NCI-H187 (cell line): ENCODE measurements at places on chromosomes 2 and 18.
A peak's percentile ranks its signal among the peaks of the same experiment; 100 is the strongest.

GRCh38 chr2:3500326-3500899, 18.9 kb downstream of the ADI1 start:
- no peak for DNase-seq

DNA sequence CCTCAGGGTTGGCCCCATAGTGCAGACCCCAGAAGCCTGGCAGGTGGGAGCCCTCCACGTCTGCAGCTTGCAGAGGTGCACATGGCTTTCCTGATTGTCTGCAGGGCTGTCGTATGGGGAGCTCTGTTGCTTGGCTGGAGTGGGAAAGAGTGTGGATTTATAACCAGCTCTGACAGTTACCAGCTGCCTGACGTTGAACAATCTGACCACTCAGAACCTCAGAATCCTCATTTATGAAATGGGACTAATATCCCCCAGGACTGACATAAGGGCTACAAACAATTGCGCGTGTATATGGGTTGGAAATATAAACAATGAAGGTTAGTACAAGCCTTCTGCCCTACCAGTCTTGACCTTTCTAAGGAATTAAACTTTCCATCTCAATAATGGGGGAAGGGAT, 13.9 kb upstream of the PXDN start:
- DNase-seq, result no peak

DNA sequence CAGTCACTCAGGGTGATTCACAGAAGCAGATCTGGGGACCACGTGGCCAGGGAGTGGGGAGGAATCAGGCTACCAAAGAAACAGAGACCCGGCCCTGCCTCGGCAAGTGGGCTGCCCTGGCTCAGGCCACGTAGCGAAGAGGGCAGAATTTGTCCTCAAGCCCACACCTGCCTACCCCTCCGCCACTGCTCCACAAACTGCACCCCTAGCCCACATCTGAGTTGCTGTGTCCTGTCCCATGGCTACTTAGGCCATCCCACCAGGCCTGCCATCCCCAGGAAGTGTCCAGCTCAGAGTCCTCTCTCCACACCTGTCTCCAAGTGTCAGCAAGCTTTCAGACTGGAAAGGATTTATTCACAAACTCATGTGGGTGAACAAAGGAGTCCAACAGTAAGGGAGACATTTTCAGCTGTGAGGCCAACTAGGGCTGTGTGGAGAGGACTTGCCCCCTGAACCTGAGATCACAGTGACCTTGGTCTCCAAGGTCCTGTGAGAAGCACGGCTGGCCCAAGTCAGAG, 31.7 kb upstream of the ASPRV1 start:
- no peak for DNase-seq

GRCh38 chr2:719734-720133, 42.5 kb upstream of the TMEM18 start:
- no peak for DNase-seq

- DNase-seq, result no peak
Measured at GRCh38 chr2:176924909-176925534, 287.6 kb upstream of the HNRNPA3 start.

- DNase-seq, result no peak
Measured at GRCh38 chr2:11621410-11621809, 48.6 kb downstream of the NTSR2 start.

DNA sequence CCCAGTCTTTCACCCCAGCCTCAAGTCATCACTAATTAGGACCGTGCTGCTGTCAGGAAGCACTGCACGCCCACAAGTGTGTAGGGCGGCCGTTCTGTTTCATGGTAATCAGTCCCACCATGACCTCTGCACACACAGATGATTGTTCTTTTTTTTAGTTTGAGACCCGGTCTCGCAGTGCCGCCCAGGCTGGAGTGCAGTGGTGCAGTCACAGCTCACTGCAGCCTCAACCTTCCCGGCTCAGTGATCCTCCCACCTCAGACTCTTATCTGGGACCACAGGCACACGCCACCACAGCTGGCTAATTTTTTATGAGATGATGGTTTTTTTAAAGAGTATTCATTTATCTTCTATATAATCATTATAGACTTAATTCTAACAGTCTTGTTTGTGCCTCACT, 1.8 kb upstream of the IAH1 start:
- no peak for DNase-seq

GRCh38 chr2:73611867-73612266, 30.4 kb downstream of the NAT8 start:
- no peak for DNase-seq

GRCh38 chr2:28591711-28592335, 96.0 kb downstream of the PLB1 start:
- no peak for DNase-seq

DNA sequence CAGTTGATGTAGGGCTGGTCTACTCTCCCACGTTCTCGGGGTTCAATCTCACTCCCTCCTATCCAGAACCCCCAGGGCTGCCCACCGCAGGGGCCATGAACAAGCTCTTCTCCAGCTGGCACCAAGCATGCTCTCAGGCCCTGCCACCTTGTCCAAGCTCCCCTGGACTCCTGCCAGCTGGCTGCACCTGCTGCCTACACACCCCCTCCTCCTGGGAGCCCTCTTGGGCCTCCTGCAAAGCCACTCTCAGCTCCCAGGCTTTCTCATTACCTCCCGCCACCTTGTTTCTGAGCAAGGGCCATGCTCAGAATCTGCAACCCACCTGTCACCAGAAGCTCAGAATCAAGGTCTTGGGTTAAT, 56.0 kb downstream of the HDAC4 start:
- no peak for DNase-seq

DNA sequence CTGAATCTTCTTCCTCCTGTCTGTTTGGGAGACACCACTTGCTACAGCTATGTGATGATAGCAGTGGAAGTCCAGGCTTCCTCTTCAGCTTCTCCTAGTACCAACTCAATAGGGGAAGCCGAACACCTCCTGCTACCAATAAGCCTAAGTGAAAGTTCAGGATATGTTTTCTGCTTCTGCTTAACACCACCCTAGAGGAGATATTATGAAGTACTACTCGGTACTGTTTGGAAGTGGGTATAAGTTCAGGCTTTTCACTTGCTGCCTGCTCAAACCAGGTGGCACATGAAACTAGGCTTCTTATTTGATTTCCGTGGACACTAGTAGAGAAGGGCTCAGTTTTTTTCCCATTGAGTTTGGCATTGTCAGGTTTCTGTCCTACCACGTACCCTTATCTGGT, 99.8 kb downstream of the PTPN4 start:
- DNase-seq, result no peak

GRCh38 chr18:23301972-23302371, 151.1 kb upstream of the RIOK3 start:
- DNase-seq, result peak; percentile 53

DNA sequence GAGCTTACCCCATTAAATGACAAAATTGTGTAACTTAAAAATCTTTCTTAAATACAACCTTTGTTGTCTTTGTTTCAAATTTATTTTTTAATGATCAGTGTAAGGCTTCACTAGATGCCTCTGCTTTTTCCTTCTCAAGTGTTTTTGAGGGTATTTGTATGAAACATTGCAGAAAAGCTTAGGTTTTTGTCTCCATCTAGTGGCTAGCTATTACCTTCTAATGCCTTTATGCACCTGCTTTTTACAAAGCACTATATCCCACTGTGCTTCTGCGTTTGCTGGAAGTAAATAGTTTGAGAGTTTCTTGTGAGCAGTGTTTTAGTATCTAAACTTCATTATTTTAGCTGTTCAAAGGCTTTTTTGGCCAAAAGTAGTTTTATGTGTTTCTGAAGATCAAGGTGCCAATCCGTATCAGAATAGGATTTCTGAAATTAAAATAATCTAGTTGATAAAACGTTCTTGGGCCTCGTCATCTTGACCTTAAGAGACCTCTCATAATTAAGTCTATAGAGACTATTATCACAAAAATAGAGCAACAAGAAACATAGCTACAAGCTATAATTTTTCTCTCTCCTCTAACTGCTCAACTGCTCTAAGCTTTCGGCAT, 47.0 kb downstream of the IWS1 start:
- DNase-seq, result no peak

DNA sequence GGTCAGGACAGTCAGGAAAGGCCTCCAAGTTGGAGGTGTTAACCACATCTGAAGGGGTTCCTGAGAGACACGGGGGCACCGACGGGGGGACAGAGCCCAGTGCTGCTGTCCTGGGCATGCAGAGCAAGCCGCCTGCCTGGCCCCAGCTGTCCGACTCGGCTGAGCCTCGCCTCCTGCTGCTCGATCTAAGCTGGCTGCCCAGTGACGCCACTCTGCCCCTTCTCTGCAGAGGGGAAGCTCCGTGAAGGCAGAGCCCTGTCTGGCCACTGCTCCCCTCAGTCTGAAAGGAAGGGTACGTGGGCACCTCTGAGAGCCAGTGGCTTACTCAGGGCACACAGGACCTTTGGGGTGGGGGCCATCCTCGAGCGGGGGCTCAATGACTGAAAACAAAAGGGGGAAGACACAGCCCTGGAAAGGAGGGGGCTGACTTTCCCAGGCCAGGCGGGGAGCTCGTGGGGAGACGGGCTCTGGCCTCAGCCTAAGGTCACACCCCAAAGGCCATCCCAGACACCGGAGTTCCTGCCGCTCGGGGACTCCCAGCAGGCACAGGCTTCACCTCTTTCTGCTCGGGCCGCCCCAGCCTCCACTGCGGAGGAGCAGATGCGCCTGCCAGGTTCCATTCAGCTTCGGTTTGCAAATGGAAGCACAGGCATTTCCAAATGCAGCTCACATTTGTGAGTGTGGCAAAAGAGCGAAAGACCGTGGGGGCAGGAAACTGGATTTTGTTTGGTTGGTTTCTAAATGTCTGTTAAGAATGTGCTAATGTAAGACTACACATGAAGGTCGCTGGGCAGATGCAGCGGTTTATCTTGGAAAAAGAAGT, 136.9 kb downstream of the HDAC4 start:
- DNase-seq, result no peak

DNA sequence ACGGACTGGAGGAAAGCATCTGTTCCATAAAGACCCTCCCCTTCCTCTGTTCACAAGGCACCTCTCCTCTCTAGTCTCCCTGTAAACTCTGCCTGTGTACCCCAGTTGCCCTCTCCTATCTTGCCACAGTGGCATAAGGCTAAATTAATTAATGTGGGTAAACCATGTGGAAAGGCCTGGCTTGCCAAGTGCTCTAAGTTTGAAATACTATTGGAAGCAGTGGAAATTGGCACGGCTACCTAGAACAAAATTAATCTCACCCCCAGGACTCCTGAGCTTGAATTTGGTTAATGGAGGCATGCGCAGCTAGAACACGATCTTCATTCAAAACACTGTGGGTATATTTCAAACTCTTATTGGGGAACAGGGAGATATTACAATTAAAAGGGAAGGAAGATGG, 19.2 kb upstream of the SLC14A2 start:
- no peak for DNase-seq

DNA sequence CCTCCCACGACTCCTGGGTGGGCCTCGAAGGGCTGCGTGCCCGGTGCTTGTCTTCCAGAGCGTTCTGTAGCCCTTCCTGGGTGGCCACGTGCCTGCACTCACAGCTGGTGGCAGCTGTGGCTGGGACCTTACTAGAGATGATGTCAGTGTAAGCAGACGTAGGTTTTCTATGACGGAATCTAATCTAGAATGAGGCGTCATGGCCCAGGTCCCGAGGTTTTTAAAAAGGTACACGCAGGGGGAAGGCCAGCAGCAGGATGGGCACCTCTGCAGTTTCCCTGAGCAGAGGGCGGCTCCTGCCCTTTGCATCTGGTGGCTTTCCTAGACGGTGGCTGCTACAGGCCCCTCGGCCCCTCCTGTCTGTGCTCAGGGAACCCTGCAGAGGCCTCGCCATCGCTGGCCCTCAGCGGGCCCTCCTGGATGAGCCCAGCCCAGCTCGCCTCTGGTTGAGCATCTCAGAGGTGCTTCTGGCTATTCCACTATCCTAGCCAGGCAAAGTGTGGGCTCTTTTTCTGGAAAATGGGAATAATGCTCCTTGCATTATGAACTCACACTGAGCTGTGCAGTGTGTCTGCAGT, 49.6 kb upstream of the PXDN start:
- DNase-seq, result no peak
